ENCODE measurements at places on chromosomes 5 and 9.

DNA sequence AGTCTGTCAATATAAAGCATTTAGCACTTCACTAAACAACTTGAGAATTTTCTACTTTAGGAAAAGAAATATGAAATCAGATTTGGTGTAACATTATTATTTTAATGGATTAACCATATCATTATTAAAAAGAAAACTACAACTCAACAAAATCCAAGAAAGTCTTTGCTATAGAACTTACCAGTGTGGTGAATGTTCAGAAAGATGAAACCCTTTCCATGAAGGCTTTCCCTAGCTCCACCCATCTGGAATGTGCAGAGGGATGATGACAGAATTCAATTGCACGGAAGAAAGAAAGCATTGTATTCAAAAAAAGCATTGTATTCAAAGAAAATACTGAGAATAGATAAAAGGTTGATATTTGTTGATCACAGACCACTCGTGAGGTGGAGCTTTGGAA lies 328.6 kb upstream of the NUDT12 start:
- no peak for DNase-seq

DNA sequence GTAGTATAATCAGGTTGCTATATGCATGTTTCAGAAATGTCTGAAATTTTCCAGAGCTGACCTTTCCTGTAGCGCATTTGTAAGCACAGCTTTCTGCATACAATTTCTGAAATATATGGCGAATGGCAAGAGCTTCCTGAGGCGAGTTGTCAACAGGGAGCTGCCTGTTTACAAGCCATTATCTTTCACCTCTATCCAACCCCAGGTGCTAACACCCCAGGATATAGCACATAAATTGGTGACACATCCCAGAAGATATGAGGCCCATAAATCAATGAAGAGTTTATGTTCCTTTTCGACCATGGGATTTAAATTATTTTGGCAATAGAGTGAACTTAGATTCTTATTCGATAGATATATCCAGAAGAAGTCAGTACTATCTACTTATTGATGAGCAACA lies 379.8 kb downstream of the KDM4C start:
- no peak for DNase-seq

GRCh38 chr5:147898875-147899401 lies 7.4 kb downstream of the C5orf46 start:
- DNase-seq, result no peak

DNA sequence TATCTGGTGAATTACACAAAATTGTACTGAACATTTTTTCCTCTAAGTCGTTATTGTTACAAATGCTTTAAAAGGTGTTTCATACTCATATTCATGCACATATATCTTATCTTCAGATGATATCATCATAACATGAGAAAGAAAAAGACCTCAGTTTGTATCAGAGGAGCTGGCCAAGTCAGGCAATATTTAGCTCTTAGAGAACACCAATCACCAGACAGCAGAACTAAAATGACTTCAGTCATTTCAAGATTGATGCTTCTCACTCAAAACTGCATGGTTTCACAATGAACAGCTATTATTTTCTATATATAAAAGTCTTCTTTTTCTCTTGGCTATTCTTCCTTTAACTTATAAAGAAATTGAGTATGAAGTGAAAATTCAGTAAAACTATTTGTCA lies 44.6 kb downstream of the TSSK1B start:
- no peak for DNase-seq
